MG63 (cell line): ENCODE measurements at places on chromosomes 5 and 9. TPM values are rescaled to one million over a fixed set of nuclear protein-coding genes. Genes with fewer than 3 reads are reported as not detected.

FYB1 gene
- total RNA-seq, result not detected in 2 replicates

PPP2CA gene
- total RNA-seq, result 435 and 554 TPM in 2 replicates

PCDHA2 gene
- 0.44 TPM in 1 of 2 replicates, not detected in the other for total RNA-seq

SMIM33 gene
- not detected in 2 replicates for total RNA-seq

PCDHB15 gene
- 0.07 and 2.0 TPM in 2 replicates for total RNA-seq

RETREG1 gene
- total RNA-seq, result 0.12 and 0.16 TPM in 2 replicates

TRPM6 gene
- total RNA-seq, result 0.03 and 0.17 TPM in 2 replicates

LVRN gene
- 0.10 TPM in 1 of 2 replicates, not detected in the other for total RNA-seq

PCDHB7 gene
- total RNA-seq, result 0.46 TPM in 1 of 2 replicates, not detected in the other

INSL6 gene
- total RNA-seq, result not detected in 2 replicates

RAB3C gene
- not detected in 2 replicates for total RNA-seq

GOLM1 gene
- 37.9 and 43.9 TPM in 2 replicates for total RNA-seq

RAPGEF1 gene
- 19.0 and 31.3 TPM in 2 replicates for total RNA-seq

SOHLH1 gene
- total RNA-seq, result not detected in 2 replicates

HSPB3 gene
- total RNA-seq, result 2.3 and 6.5 TPM in 2 replicates

SPINK1 gene
- total RNA-seq, result not detected in 2 replicates

CDX1 gene
- 0.07 TPM in 1 of 2 replicates, not detected in the other for total RNA-seq

IL13 gene
- not detected in 2 replicates for total RNA-seq

ORM2 gene
- not detected in 2 replicates for total RNA-seq

EIF4E1B gene
- not detected in 2 replicates for total RNA-seq

SLC27A6 gene
- 0.10 TPM in 1 of 2 replicates, not detected in the other for total RNA-seq

RORB gene
- total RNA-seq, result not detected in 2 replicates

PHF24 gene
- total RNA-seq, result not detected in 2 replicates
